ENCODE measurements at places on chromosomes 3 and 15.

DNA sequence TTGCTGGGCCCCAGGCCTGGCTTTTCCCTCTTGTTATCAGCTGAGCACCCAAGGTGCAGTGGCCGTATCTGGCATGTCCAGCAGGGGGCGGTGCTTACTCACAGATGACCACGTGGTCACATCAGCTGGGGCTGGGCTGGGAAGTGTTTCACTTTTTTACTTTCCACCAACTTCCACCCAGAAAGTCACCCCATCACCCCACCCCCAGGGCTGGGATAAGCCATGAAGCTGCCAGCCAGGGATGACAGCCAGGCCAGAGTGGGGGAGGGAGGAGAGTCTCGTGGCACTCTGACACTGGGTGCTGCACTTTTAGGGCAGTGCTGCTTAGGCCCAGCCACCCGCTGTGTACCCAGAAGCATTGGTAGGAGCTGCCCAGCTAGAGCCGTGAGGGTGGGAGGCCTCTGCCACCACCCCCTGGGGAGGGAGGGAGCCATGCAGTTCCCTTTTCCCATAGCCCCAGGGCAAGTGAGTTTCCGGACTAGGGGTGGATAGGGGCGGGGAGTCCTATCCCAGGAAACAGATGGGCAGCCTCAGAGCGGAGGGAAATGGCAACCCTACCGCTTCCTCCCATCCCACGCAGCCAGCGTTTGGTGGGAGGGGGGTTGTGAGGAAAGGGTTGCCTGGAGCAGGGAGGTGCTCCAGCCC is 6.1 kb downstream of the PPCDC start:
- peak; percentile 94 for DNase-seq

- no peak for DNase-seq
Observed at GRCh38 chr3:32791833-32792232, 26.0 kb upstream of the TRIM71 start.

- DNase-seq = no peak
Observed at GRCh38 chr15:91660174-91660649, 193.3 kb upstream of the SLCO3A1 start.

DNA sequence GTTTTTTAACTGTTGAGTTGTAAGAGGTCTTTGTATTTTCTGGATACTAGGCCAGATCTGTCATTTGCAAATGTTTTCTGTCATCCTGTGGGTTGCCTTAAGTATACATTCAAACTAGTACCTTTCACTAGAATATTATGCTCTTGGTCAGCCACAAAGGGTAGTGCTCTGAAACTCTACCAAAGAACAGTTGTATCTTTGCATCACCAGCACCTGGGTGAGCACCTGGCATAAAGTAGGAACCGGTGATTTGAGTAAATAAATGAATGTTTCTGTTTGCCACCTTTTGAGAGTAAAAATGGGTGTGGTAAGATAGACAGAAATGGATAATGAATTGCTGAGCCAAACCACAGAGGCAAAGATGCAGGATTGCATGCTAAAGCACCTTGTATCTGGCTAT is 98.7 kb downstream of the SLCO3A1 start:
- DNase-seq = no peak

- DNase-seq = no peak
Observed at GRCh38 chr15:31802761-31803160, 227.6 kb upstream of the CHRNA7 start.

GRCh38 chr3:78139166-78139565 is 1099.3 kb downstream of the ROBO2 start:
- DNase-seq = no peak

DNA sequence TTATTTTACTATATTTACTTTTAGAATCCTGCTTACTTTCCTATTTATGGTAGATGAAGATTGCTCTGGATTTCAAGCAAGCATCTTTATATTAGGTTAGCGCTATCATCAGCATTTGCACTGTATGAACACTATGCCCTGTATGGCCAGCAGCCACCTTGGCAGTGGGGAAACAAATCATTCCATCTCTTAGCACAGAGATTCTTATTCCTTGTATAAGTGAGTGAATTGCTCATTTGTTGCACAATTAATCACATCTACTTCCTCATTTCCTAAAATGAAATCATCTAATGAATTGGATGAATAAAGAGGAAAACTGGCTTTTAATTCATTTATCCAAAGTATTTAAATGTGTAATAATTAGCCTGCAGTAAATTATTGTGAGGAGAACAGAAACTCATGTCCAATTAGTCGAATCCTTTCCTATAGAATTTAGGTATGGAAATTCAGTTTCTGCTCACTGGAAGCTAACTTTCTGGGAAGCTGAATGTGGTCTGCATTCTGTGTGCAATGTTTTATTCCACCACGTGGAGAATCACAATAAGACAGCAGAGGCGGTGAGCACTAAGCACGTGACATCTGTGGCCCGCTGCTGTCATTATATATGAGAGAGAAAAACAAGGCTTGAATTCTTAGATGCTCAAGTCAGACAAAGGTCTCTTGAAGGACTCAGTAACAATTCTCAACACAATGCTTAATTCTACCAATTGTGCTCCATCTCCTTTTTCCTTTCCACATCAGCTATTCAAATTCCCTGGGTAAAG is 93.4 kb downstream of the PEX5L start:
- DNase-seq = no peak

DNA sequence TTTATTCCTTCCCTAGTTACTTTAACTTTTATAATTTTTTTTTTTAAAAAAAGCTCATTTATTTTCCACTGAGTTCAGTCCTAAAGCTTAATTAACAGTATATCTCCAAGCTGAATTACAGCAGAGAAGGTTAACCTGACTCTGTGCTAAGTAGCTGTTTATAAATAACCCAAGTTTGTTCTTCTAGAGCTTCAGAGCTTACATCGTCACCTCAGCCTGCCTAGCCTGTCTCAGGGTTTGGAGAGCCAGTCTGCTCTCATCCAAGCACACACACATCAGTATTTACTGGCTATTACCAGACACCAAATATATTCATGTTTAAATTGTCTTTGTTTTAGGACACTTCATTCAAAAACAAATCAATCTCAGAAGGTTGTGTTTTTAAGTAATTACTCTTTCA is 154.9 kb downstream of the CDIN1 start:
- DNase-seq = no peak

- no peak for DNase-seq
Observed at GRCh38 chr3:114850898-114851297, 296.2 kb downstream of the ZBTB20 start.

- no peak for DNase-seq
Observed at GRCh38 chr3:159029306-159030026, 227.6 kb downstream of the MFSD1 start.

GRCh38 chr3:184894051-184894450 is 82.1 kb downstream of the VPS8 start:
- no peak for DNase-seq

GRCh38 chr3:33096093-33096868 is 665 bp downstream of the GLB1 start:
- peak; percentile 60 for DNase-seq

- no peak for DNase-seq
Observed at GRCh38 chr3:189589179-189589569, 42.0 kb upstream of the TP63 start.

- DNase-seq = no peak
Observed at GRCh38 chr15:90872486-90873184, 4.2 kb downstream of the FURIN start.

DNA sequence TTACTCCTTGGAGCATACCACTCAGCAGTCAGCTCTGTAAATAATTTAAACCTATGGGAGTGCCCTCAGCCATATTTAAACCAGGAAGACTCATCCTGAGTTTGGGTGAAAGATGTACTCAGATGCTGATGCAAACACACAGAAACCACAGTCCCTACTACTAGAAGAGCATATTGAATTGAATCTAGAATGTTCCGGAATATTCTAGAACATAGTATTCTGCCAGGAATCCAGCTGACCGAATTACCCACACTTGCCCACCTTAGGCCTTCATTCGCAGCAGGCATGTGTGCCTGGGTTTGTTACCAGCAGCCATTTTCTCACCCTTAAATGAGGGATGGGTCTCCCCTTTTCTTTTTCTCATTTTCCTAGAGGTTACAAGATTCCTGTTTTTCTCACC is 202.4 kb upstream of the ICE2 start:
- no peak for DNase-seq

DNA sequence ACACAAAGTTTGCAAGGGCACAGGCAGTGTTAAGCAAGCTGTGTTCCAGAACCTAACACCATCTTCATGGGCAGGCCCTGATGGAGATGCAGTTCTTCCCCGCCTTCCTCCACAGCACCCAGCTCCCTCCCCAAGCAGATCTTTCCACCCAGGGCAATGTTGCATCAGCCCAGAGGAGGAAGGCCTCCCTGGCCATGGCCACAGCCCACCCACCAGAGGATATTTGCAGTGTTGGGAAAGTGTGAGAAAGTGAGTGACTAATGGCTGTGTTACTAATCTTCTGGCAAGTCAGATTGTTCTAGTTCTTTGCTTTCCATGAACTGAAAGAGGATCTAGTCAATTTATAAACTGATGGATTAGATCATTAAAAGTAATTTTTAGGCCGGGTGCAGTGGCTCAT is 42.0 kb upstream of the ATP10A start:
- no peak for DNase-seq

GRCh38 chr15:77624868-77625267 is 7.8 kb downstream of the LINGO1 start:
- no peak for DNase-seq

DNA sequence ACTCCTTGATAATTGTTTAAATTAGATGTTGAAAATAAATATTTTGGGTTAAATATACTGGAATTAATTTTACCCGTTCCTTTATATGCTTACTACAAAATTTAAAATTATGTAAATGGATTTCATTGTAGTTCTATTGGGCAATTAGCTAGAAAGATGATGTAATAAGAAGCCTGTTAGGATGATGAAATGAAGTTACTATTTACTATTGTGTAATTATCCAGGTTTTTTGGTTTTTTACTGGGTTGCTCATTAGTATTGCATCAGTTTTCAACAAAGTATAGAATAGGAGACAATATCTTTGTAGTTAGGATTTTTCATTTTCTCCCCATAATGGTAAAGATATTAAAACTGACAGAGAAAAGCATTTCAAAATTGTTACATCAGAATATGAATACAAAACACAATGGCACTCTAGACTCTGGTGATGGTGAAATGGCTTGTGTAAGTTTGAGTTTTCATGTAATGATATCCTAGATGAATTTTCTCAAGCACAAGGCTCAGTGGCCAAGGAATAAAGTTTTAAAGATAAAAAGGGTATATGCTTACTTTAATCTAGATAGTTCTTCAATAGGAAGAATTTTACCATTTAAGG is 222.0 kb downstream of the P3H2 start:
- DNase-seq = no peak

- DNase-seq = no peak
Observed at GRCh38 chr3:102066470-102066869, 217.2 kb downstream of the NFKBIZ start.

GRCh38 chr3:144708437-144708836 is 736.8 kb downstream of the DIPK2A start:
- DNase-seq = no peak

DNA sequence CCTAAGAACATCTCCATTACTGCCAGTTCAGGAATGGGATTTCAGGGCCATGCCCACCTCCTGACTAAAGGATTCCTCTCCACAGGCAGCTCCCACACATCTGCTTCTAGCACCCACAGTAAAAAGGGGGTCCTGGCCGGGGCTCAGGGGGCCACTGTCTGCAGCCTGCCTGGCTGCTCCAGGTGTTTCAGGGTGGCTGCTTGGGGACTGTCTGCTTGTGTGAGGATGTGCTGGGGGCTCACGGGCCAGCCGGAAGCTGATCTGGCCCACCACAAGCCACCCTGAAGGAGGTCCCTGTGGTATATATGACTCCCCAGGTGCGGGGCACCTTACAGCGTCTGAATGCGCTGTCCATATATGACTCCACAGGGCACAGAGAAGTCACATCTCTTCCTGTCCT is 135.4 kb downstream of the NSMCE3 start:
- DNase-seq = no peak

DNA sequence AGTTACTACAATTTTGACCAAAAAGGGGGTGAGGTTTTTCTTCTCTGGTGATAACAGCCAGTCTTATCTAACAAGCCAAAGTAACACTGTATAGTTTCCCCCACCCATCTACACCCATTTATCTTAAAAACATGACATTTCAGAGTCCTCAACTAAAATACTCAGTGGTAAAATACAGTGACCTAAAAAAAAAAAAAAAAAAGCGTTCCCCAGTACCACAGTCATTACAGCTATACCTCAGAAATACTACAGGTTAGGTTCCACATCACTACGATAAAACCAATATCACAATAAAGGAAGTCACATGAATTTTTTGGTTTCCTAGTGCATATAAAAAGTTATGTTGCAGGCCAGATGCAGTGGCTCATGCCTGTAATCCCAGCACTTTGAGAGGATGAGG is 13.8 kb downstream of the DENND4A start:
- DNase-seq = no peak

DNA sequence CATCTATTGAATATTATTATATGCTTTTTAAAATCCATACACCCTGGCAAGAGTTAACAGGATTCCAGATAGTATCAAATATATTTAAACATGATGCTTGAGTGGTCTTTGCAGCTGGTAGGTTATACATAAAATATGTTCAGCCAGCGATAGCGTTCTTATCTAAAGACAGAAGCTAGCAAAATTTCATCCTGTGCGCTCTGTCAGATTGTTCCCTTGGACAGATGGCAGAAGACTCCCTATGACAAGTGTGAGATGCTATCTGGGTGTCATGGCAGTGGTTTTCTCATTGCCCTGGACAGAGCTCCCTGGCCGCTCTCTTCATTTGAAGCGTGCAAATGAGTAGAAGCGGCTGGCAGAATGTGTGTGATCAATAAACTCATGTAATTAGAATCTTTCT is 175.2 kb upstream of the SOX14 start:
- no peak for DNase-seq

- no peak for DNase-seq
Observed at GRCh38 chr15:84904419-84904818, 20.0 kb downstream of the SLC28A1 start.

DNA sequence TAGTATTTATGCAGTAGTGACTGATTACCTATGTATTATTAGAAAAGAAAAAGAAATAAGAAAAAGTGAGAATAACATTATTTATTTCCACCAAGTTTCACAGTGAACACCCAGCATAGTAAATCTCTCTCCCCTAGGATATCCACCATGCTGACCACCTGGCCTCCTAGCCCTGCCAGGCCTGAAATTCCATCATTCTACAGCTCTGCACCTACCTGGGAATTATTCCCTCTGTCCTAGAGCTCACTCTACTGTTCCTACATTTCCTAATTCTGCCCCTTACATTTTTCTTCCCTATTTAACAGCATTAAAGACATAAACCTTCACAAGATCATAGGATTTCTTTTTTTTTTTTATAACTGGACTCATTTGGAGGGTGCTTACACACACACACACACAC is 525.3 kb upstream of the PPP2R3A start:
- DNase-seq = no peak

- no peak for DNase-seq
Observed at GRCh38 chr3:143865302-143865701, 17.0 kb upstream of the SLC9A9 start.

All from left ventricle myocardium inferior (tissue), 1 donor.